ENCODE measurements at places on chromosomes 7 and 10.

DNA sequence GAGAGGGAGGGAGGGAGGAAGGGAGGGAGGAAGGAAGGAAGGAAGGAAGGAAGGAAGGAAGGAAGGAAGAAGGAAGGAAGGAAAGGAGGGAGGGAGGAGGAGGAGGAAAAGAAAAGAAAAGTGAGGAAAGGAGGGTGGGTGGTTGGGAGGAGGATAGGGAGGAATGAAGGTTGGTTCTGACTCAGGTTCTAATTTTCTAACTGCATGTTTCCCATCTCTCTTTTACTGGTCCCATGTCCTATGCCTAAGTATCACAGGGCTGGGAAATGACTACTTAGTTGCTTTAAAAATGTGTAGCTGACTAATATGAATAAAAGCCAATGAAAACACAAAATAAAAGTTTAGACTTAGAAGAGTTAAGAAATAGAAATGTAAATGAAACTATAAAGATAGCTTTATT, 890.9 kb upstream of the POT1 start:
- DNase-seq = no peak

GRCh38 chr10:116269619-116270018, 3.4 kb downstream of the GFRA1 start:
- DNase-seq = no peak

- DNase-seq = no peak
Measured at GRCh38 chr7:116776610-116777289, 85.6 kb upstream of the CAPZA2 start.

GRCh38 chr7:148664324-148664723, 34.4 kb upstream of the CUL1 start:
- DNase-seq = no peak

- no peak for DNase-seq
Measured at GRCh38 chr10:123906884-123907652, 15.5 kb upstream of the CPXM2 start.

- no peak for DNase-seq
Measured at GRCh38 chr10:123449234-123449962, 216.8 kb upstream of the GPR26 start.

- no peak for DNase-seq
Measured at GRCh38 chr10:11959966-11960365, 82.6 kb downstream of the UPF2 start.

DNA sequence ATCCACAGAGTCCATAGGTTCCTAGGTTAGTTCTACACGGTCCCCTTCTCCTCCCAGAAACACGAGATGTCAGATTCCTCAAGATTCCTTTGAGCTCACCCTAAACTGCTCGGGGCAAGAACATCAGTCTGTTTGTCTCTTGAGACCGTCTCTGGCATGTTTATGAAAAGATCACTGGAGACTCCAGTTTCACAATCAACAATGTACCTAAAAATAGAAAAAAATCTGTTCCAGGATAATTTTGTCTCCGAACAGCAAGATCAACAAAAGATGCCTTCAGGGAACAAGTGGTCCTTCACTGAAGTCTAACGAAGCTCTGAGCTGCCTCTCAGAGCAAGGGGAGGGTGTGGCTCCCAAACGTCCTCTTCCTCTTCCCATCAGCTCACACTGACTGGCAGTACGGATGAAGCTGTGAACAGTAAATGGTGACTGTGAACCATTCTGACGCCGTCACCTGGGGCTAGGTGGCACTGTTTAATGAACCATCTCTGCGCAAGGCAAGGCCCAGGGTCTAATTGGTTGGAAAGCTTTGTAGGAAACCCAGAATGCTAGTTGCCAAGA, 156.2 kb upstream of the LYZL1 start:
- no peak for DNase-seq

- no peak for DNase-seq
Measured at GRCh38 chr7:131613909-131614308, 57.5 kb upstream of the PODXL start.

GRCh38 chr10:32095116-32095733, 39.0 kb upstream of the KIF5B start:
- DNase-seq = no peak

DNA sequence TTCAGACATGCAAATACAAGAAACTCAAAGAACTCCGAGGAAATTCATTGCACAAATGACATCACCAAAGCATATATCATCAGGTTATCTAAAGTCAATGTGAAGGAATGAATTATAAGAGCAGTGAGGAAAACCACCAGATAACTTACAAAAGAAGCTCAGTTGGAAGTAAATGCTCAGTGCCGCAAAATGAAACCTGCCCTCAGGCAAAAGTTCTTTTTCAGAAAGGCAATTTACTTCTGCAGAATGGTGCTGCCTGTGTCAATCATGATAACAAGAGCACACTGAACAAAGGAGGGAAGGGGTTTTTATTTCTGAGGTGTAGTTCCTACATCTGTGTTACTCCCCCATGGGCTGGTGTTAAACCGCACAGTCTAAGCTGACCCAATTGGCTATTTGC, 550.6 kb upstream of the SEMA3D start:
- DNase-seq = no peak

GRCh38 chr7:32158076-32158475, 87.9 kb upstream of the PDE1C start:
- DNase-seq = no peak

DNA sequence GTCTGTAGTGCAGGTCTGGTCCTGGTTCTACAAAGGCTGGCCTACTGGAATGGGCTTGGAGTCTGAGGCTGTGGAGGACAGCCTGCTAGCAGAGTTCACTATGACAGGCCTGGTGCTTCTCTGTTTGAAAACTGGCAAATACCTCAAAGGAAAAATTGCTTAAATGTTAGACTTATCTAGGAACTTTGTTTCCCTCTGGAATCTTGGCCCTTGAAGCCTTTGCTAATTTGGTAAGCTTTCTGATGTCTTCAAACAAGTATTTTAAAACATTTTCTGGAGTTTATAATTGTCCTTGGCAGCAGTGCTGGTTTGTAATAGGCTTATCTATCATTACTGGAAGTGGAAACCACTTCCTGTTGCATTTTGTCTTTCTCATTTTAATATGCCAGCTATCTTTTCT, 139.7 kb downstream of the TMEM26 start:
- DNase-seq = no peak

GRCh38 chr7:42986213-42986612, 54.0 kb downstream of the MRPL32 start:
- DNase-seq = no peak

GRCh38 chr7:7688310-7688709, 30.1 kb downstream of the RPA3 start:
- DNase-seq = no peak

DNA sequence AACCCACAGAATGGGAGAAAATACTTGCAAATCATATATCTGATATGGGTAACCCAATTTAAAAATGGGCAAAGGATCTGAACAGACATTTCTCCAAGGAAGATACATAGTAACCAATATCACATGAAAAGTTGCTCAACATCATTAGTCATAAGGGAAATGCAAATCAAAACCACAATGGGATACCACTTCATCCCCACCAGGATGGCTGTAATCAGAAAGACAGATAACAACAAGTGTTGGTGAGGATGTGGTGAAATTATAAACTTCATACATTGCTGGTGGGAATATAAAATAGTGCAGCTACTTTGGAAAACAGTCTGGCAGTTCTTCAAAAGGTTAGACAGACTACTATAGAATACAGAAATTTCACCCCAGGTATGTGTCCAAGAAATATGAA, 19.3 kb downstream of the AOC1 start:
- no peak for DNase-seq

DNA sequence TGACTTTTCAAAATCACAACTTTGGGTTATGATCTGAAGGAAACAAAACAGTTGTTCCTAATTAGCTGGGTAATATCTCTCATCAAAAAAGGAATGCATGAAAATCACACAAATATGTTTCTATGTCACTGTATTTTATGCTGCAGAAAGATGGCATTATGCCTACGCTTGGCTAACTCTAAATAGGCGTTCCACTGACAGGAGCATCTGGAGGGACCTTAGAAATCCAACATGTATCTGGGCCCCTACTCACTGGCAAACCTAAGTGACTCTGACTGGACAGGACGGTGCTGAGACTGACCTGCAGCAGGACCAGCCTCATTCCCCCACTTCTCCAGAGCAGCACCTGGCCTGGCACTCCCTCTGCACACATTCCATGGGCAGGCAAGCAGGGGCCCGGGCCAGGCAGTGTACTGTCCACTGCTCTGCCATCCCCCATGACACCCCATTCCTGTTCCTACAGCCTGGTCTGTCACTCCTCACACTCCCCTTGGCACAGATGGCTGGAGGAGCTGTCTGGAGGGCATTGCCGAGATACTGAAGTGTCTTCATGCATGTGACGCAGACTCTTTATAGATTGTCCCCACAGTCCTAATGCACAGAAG, 2.6 kb upstream of the MYL7 start:
- no peak for DNase-seq

GRCh38 chr7:85041605-85042216, 145.1 kb downstream of the SEMA3D start:
- DNase-seq = peak; percentile 6

GRCh38 chr10:55232553-55232952, 431.5 kb upstream of the PCDH15 start:
- no peak for DNase-seq

- DNase-seq = no peak
Measured at GRCh38 chr7:28065308-28065707, 115.3 kb downstream of the JAZF1 start.

- no peak for DNase-seq
Measured at GRCh38 chr7:157003756-157004520, 6.5 kb downstream of the MNX1 start.

DNA sequence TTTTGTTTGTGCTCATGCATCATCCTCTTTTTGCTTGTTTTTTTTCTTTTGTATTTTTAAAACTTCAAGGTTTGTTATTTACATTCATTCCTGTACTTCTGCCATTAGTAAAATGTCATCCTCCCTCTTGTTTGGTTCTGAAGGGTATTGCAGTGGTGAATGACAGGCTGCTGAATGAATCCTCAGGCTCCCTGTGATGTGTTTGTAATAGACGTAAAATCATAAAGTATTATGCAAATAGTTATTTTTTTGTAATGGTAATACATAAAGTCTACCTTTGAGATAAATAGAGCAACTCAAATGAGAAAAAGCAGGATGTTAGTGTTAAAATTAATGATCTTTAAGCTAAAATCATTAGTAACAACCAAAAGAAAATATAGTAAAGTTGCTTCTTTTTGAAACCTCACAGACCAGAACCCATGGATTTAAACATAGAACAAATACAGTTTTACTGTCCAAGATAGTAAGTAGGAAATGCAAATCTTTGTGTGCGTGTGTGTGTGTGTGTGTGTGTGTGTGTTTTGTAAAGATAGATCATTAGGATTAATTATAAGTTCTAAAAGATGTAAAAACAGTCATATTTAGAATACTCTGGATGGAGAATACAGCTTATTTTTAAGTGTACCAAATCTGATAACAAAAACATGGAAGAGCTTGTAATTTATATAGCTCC, 4.5 kb downstream of the GLCCI1 start:
- no peak for DNase-seq

DNA sequence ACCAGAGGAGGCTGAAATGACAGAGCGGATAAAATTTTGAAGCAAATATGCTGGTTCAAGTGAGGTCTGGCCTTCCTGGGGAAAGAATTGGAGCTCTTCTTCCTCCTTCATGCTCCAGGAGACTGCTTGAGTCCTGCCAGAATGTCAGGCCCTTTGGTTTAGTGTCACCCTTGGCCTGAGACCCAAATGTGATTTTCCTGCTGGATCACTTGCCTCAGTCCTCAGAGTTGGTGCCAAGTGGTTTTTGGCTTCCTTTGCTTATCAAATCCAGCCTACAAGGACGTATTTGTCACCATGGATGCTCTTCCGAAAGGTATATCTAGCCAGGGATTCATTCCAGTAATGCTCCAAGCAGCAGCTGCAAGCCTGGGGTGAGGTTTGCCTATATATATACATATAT, 118.4 kb downstream of the PLPP4 start:
- DNase-seq = no peak

GRCh38 chr7:81777697-81778096, 7.8 kb upstream of the HGF start:
- DNase-seq = no peak

GRCh38 chr10:117734731-117735405, 192.3 kb downstream of the EMX2 start:
- no peak for DNase-seq

GRCh38 chr7:68576366-68576765, 1021.9 kb upstream of the AUTS2 start:
- no peak for DNase-seq

GRCh38 chr7:70703785-70704184, 428.2 kb upstream of the GALNT17 start:
- no peak for DNase-seq

DNA sequence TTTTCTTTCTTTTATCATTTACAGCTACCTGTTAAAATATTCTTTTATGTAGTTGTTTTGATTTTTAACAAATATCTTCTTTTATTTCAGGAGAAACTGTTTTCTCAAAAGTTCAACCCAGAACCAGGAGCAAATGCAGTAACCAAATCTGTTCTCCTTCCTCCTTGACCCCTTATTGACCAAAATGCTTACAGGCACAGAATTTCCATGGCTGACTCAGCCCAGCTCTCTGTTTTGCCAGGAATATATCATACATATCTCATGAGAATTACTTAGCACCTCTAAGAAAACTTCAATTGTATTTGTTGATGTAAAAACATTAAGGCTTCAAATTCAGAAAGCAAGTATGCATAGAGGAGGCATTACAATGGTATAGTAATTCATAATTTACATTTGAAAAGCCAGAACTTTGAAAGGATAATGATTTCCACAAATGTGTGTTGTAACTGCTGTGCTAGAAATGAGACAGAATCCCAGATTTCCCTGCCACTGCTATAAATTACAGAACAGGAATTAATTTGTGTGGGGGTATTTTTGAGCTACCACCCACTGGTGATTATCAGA, 2.2 kb downstream of the GSAP start:
- DNase-seq = no peak

GRCh38 chr10:115092555-115093285, 445 bp upstream of the ATRNL1 start:
- DNase-seq = peak; percentile 19

DNA sequence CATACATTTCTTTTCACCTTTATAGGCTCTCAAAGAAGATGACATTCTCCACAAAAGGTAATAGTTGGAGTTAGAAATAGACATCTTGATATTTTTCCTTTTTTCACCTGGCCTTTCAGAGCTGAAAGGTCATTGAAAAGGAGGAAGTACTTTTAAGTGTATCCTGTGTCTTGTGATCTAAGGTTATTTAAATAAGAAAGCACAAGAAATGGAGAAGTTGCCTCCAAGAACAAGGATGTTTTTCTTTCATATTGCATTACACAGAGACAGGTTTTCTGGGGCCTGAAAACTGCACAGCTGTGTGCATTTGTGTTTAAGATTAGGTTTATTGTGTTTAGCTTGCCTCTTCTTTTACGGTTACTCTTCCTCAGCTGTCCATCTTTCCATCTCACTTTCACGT, 103.4 kb upstream of the SEMA3D start:
- DNase-seq = no peak

GRCh38 chr7:29105752-29106668, 40.3 kb downstream of the CPVL start:
- DNase-seq = peak; percentile 33

GRCh38 chr7:128939075-128939860, 1.5 kb downstream of the IRF5 start:
- DNase-seq = no peak

- no peak for DNase-seq
Measured at GRCh38 chr10:107880185-107880584, 715.7 kb upstream of the SORCS1 start.

Data from HTR-8/SVneo (cell line).